ENCODE measurements at places on chromosomes 2 and 18. TPM values are rescaled to one million over a fixed set of nuclear protein-coding genes. Genes with fewer than 3 reads are reported as not detected.
A peak's percentile ranks its signal among the peaks of the same experiment; 100 is the strongest.

- no peaks in the 10 kb centered on the region for H3K4me1 ChIP-seq
- no peak overlapping the region for H3K27ac ChIP-seq
- no peaks in the 10 kb centered on the region for H3K27me3 ChIP-seq
- no peak overlapping the region for H3K4me3 ChIP-seq
Measured at GRCh38 chr18:75097491-75098225, 111.3 kb downstream of the PTGR3 start.

GRCh38 chr2:73926493-73927327 lies at the start of gene DGUOK:
Gene DGUOK (plus strand): TSS chr2:73926880. CDS start chr2:73926911, 31 bp downstream.
- H3K27me3 ChIP-seq, result no peaks in the 10 kb centered on the region
- H3K36me3 ChIP-seq, result no peaks in the 10 kb centered on the region
- DNase-seq, result peak; percentile 100
- H3K4me3 ChIP-seq, result peak within 1 kb of the TSS; percentile 75
- peaks cover 51% of the 10 kb centered on the region for H3K4me1 ChIP-seq

Gene SRD5A2
- total RNA-seq, result 0.06 TPM

DNA sequence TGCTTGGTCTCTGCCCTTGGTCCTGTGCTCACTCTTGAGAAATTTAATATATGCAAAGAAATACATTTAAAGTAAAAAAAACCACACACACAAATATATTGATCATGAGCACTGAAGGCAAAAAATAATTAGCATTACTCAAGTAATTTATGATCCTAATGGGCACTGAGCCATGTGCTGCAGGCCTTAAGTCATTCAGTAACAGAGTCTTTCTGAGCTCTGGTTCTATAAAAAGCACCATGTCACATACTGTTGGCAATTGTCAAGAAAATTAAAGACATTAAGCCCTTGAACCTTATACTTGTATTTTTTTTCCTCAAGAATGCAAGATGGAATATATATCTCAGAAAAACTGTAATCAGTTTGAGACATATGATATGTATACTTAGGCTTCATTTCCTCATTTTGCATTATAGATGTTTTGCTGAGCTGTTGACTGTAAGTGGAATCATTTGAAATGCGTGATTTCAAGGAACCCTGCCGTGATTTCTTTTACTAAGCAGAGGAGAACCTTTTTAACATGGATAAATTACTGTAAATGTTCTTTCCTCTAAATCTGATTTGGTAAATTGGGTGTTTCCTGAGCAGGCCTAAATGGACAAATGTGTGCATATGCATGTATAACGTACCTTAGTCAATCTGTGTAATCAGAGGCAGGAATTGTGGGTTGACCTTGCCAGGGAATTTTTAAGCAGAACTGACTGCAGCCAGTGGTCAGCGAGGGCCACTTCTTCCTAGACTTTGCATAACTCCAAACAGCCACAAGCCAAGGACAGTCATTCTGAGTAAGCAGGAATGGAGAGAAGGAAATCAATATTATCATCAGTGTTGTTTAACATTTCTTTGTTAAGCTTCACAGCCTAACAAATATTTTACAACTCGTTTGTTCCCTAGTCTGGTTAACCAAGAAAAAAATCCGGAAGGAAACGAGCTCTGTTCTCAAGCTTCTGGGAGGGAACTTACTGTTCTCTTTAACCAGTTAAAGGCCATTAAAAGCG lies 191.5 kb upstream of the ATP5MC3 start:
- no peak overlapping the region for H3K27ac ChIP-seq
- H3K4me1 ChIP-seq, result no peaks in the 10 kb centered on the region
- no peak overlapping the region for H3K4me3 ChIP-seq

GRCh38 chr18:29960539-29960938 lies 1082.0 kb downstream of the DSC3 start:
- H3K4me3 ChIP-seq, result no peak overlapping the region
- no peak for DNase-seq
- H3K4me1 ChIP-seq, result no peaks in the 10 kb centered on the region
- no peaks in the 10 kb centered on the region for H3K27me3 ChIP-seq

- H3K4me3 ChIP-seq, result peak overlapping the region; percentile 34
- H3K27ac ChIP-seq, result no peak overlapping the region
- no peak for DNase-seq
- no peaks in the 10 kb centered on the region for H3K4me1 ChIP-seq
Measured at GRCh38 chr2:40680547-40680946, 228.7 kb upstream of the SLC8A1 start.

DNA sequence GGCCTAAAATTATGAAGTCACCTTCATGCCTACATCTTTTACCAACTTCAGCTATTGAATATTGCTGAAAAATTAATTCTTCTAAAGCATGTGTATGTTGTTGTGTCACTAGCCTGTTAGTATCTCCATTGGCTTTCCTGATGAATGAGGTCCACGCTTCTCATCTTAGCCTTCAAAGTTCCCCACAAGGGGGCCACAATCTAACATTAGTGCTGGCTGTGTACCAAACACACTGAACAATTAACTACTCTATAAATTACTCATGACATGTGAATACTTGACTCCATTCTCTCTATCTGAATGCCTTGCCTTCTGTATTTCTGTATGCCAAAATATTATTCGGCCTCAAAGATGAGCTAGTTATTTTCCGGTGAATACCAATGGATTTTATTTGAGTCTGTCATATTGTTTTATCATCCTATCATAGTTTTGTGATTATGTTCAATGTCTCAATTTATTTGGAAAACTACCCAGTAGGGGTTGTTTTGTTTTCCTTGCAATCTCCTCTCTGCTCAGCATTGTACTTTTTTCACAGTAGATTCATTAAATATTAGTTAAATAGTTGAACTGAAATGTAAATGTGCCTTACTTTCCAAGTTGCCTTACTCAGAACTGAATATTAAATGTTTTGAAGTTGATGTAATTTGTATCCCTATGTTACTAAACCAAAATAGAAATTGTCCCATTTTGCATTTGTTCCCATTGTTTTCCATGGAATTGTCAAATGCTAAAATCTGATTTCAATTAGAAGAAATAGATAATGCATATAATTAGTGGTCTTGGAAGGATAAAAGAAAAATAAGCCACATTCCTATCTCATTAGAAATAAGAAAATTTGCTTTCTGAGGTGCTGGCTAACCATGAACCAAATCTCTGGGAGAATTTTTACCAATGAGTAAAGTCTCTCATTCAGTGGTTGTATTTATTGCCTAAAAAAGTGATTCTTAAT lies 208.4 kb upstream of the COL3A1 start:
- no peak overlapping the region for H3K4me3 ChIP-seq
- H3K27me3 ChIP-seq, result no peaks in the 10 kb centered on the region
- no peak for DNase-seq
- peaks cover 4% of the 10 kb centered on the region for H3K4me1 ChIP-seq
- no peak overlapping the region for H3K27ac ChIP-seq
- no peaks in the 10 kb centered on the region for H3K36me3 ChIP-seq

GRCh38 chr2:239212121-239212928 lies 188.5 kb downstream of the HDAC4 start:
- H3K36me3 ChIP-seq, result no peaks in the 10 kb centered on the region
- DNase-seq, result no peak
- H3K4me1 ChIP-seq, result peaks cover 45% of the 10 kb centered on the region
- H3K4me3 ChIP-seq, result no peak overlapping the region
- H3K27me3 ChIP-seq, result no peaks in the 10 kb centered on the region

Gene HOXD1
- 0.19 TPM for total RNA-seq

Gene NOL4
- not detected for total RNA-seq
